ENCODE measurements at places on chromosomes 6 and 20.

DNA sequence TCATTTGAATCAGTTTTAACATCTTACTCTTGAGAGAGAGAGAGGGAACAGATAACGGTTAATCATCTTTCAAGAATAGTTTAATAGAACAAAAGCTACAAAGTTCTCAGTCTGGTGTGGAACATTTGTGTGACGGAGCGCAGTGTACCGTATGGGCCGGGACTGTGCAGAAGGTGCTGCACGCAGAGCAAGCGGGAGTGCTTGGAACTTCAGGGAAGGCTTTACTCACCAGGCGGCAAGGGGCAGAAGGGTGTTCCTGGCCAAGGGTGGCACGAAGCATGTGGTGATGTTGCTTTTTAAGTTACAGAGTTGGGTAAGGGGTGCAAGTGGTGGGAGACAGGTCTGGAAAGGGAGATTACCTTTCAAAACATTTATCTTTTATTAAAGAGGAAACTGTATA, 95.7 kb downstream of the TULP4 start:
- no peak for DNase-seq

DNA sequence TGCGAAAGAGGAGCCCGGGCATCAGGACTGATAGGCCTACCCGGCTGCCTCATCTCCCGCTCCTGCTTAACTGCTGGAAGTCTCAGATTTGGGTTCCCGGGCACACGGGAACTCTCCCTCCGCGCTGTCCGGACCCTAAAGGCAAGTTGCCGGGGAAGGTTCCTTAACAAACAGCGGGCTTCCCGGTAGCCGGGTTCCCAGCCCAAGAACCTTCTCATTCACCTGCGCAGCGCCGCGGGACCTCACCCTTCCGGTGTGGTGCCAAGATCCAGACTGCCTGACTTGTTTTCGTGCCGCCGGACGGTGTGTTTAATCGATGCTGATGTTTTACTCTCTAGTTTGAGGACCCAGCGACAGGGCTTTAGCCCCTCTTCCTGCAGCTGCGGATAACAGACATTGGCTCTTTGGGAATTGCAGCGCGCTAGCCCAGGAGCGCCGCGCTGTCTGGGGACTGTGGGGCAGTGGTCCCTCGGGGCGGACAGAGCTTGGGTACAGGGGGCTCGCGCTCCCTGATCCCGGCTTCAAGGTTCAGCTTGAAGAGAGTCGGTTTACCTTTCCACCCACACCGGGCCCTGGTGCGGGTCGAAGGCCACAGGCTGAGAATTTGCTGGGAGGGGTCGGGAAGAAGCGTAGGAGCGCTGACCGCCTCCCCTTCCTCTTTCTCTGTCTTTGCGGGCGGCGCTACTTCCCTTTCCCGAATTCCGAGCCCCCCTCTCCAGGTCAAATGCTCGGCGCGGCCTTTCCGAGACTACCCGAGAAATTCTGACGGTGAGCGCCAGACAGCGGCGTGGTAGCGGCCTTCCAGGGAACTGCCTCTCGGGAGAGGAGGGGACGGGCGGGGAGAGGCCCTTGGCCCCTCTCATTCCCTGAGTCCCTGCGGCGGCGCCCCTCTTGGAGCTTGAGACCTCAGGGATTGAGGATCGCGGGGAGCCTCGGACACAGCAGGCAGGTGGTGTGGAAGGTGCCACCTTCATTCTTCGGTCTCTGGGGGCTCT, 17.2 kb downstream of the ABT1 start:
- no peak for DNase-seq

GRCh38 chr6:168374051-168374502, 54.5 kb upstream of the DACT2 start:
- DNase-seq = no peak

- DNase-seq = no peak
Measured at GRCh38 chr6:109966299-109966698, 11.8 kb upstream of the GPR6 start.

- DNase-seq = no peak
Measured at GRCh38 chr20:32237419-32237818, 29.7 kb downstream of the POFUT1 start.

DNA sequence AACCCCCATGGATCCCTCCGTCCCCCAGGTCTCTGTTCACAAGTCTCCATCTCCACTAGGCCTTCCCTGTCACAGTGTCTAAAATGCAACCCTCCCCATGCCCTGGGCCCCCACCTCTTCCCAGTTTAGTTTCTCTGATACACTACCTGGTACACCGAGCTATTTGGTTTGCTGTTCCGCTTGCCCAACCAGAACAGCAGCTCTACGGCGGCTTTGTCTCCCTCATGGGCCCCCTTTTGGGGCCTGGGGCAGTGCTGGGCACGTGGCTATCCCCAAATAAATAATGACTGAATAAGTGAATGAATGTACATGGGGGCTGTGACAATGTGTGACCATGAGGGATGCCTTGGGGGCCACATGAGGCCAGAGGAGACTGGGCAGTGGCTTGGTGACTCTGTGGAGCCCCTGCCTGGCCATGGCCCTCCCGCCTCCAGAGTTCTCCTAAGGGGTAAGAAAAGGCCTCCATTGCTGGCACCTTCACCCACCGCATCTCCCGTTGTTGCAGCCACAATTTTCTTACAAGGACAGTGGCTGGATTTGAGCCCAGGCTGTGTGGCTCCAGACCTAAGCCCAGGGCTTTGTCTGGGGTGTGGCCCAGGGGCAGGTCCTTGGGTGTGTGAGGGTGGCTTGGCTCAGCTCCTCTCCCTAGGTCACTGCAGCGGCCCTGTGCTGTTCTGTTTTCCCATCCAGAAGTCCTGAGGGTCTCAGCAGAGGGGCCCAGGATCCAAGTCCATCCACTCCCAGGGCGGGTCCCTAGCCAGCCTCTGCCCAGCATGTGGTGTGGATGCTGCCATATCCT, 408.5 kb upstream of the SULF2 start:
- DNase-seq = no peak

DNA sequence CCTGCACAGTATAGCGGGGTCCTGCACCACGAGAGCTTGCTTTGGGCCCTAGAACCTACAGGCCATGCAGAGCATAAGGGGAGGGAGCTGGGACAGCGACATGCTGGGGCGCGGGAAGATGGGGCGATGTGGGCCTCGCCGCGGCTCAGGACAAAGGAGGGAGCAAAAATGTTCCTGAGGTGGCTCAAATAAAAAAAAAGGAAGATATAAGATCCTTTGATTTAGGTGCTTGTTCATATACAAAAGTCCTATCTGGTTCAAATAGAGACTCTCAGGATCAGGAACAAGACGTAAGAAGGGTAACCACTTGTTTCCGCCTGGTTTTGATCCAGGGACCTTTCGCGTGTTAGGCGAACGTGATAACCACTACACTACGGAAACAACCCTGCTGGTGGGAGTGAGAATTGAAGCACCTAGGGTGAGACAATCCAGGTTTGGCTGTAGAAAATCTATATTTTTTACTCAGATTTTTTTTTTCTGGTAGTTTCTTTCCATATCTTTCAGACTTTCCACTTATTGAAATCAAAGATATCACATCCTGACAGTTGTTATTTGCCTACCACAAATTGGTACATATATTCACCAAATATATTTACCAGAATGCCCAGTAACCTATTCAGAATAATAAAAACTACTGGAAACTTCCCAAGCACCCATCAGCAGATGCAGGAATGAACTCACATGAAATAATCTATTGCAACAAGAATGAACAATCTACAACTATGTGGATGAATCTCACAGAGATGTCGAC, 177.9 kb upstream of the ZNF184 start:
- no peak for DNase-seq

DNA sequence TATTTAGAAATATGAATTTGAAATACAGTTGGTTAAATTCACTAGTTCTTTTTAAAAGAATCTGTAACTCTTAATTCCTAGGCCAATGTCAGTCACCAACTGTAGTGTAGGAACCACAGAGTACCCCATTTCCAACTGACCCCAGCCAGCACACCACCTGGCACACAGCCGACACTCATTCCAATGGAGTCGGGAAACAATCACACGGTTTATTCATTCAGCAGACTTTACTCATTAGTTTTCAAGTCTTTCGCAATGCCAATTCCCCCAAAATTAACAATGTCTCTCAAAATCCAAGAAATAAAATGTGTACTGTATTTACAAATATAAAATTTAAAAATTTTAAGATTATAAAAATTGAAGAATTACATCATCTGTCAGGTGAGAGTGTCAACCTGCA, 13.5 kb downstream of the ARG1 start:
- no peak for DNase-seq

DNA sequence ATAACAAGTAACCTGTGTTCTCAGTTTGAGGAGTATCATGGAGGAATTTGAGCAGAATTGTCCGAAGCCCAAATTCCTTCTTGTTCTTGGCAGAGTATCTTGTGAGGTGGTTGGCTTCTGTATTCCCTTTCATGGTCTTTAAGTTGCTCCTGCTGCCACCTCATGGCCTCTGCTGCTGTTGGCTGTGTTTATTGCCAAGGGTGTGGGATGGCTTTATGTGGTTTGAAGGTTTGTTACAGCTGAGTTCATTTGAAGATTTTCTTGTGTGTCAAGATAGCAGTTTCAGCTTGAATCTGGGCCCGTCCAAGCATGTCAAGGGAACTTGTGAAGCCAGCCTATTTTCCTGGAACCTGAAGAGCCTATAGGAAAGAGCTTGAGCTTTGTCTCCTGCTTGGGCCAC, 20.2 kb upstream of the TTK start:
- DNase-seq = no peak

DNA sequence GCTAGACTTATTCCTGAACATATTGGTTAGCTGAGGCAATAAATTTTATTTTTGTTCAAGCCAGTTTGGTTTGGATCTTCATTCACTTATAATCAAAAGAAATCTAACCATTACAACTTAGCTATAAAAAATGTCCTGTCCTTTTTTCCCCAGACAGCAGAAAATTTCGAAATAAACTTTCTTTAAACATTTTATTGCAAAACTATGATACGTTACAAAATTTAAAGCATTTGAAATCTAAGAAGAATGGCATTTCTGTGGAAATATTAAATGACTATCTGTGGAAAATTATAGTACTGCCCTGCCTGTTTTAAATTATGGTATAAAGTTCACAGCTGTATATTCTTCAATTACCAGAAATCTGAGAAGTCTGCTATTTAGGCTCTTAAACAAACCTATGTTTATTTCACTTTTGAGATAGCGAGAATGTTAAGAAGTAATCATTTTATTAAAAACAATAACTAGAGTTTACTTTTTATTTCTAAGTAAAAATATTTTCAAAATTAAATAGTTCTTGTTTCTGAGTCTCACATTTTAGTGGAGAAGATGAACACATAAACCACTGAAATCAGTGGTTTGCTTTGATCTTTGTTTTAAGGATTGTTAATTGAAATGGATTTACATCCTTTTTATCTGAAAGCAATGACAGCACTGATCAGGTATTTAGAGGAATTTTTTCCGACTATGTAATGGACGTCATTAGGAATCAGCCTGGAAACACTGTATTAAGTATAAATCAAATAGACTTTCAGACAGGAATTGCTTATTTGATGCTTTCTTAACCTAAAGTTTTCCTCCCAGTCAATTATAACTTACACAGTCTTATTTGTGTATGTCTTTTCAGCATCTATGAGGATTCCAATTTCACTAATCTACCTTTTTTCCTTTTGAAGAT, 553.7 kb downstream of the COL12A1 start:
- DNase-seq = no peak

DNA sequence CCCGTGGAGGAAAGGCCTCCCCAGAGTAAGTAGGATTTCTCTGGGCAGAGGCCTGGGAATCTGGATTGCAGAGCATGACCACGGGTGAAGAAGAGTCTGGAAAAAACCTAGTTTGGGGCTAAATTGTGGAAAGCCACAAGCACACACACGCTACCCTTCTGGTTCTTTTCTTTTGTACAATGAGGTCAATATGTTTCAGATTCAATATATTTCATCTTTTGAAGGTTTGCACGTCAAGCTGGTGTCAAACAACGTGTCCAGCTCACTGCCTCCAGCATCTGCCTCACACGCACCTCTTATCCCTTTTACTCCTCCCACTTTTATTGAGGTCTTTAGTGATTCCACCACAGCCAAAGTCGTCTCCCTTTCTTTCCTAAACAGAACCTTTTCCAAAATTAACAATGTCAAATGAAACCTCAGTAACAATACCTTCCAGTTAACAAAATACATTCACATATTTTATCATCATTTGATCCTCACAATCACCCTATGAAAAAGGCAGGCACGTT, 773 bp upstream of the EPB41L2 start:
- no peak for DNase-seq

GRCh38 chr6:145271040-145271439, 464.3 kb downstream of the EPM2A start:
- DNase-seq = no peak

DNA sequence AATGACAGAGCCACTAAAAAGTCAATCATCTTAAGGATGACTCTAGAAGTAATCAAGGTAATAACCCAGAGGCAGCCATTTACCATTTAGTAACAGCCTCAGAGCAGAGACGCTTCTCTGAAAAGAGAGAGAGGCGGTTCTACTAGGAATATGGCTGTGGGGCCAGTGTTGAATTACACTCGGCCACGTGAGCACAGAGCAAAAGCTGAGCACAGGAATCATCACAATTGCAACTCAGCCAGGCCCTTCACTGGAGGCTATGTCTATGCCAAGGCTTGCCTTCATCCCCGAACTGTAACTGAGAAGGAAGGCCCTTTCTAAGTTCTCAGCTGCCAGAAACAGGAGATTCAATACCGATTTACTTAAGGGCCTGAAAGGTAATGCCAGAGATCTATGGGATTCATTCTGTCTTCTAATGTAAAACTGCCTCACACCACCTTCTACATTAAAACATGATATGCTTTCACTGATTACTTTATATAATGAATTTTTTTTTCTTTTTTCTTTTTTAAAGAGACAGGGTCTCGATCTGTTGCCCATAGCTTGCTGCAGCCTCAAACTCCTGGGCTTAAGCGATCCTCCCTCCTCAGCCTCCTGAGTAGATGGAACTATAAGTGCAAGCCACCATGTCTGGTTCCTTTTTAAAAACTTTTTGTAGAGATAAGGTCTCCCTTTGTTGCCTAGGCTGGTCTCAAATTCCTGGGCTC, 67.6 kb downstream of the NUDT3 start:
- no peak for DNase-seq

DNA sequence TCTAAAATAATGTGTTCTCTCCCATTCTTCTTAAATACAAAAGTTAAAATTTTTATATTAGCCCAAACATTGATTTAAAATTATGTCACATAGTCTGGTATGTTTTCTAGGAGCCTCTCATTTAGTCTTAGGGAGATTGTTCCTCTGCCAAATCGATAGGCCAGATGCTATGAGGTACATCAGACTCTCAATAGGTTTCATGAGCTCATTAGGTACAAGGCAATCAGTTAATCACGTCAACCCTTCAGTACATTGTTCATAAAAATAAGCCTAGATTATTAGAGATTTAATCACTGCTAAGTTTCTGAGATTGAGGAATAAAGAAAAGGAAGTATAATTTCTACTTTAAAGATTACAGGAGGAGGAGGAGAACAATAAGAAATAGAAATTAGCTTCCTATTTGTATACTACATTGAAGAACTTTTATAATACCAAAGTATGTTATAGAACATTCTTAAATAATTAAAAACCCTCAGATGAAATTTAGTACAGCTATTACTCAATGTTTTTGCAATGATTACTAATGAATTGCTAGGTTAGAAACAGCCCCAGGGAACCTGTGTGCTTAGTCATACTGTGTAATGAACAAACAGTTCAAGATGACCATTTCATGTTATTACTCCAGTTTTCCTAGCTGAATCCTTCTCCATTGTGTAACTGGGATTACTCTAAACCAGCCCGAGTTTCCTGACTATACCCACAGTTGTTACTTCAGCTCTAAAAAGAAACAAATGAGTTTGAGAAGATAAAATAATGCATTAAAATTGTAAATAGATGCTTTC, 117.0 kb downstream of the BMP5 start:
- DNase-seq = no peak

All from effector CD4-positive, alpha-beta T cell (primary cell).